ENCODE measurements at places on chromosomes 2 and 18.

GRCh38 chr2:26807788-26808460 lies 22.1 kb downstream of the CENPA start:
- DNase-seq, result peak; percentile 34

DNA sequence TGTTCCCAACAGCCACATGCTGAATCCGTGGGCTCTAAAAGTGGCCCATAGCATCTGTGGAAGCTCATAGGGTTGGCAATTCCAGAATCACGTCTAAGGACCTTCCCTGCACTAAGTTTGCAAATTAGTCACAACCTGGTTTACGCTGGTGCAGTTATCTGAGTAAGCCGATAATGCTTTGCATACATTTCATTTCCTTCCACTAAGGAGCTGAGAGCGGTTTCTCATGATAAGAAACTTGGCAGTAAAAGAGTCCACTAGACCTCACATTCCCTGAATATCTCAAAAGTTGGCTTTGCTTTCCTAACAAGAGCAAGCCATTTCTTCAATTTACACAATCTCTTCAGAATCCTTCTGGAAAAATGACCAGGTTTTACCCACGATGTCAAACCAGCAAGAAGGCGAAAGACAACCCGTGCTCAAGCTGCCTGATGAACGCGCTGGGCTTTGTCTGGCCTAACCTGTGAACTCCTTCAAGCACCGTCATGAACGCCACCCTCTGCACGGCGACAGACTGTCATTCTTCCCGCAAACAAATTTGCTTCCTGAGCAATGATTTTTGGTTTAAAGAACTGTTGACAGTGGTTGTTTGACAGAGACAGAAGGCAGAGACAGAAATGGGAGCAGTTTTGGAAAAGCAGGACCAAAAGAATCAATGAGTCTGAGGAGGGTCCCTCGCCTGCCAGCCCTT lies 73.0 kb upstream of the COPS8 start:
- no peak for DNase-seq

- DNase-seq, result peak; percentile 22
These were observed 121.1 kb downstream of the ACOXL start for GRCh38 chr2:110853516-110853915.

DNA sequence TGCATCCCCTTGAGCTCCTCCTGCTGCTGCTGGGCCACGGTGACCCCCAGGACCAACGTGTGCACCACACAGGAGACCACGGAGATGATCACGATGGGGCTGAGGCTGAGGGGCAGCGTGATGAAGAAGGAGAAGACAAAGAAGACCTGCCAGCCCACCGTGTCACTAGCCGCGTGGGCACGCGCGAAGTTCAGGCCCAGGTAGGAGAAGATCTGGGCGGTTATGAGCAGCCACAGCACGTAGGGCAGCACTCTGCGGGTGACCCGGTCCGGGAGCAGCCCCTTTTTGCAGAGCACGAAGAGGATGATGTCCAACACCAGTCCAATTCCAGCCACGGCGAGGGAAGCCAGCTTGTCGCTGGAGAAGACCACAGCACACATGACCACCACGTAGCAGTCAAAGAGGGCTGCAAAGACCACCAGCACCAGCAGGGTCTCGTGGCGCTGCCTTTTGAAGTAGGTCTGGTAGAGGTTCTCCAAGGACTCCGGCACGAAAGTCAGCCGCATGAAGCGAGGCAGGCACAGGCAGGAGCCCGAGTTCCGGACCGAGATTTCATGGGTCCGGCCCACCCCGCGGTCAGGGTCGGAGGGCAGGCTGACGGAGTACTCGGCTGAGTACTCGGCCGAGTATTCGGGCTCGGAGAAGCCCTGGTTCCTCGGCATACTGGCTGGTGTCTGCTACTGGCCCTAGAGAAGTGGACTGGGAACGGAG lies 1.6 kb downstream of the ADCY3 start:
- no peak for DNase-seq

GRCh38 chr2:67340133-67341011 lies 56.8 kb upstream of the ETAA1 start:
- DNase-seq, result no peak

DNA sequence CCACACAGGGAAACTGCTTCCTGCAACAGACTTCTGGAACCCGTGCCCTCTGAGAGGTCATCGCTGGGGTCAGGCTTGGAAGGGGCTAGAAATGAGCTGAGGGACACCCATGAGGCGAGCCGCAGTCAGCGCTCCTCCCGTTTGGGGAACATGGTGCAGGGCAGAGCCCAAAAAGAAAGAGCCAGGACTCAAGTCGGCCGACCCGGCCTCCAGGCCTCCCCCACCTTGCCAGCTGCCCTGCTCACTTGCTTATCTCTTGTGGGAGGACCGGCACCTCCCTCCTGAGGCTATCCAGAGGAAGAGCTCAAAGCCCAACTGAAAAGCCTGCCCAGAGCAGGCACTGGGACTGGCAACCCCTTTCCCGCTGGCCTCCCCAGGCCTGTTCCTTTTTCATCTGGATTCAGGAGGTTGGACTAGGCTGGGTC lies 43.6 kb downstream of the SCTR start:
- no peak for DNase-seq

DNA sequence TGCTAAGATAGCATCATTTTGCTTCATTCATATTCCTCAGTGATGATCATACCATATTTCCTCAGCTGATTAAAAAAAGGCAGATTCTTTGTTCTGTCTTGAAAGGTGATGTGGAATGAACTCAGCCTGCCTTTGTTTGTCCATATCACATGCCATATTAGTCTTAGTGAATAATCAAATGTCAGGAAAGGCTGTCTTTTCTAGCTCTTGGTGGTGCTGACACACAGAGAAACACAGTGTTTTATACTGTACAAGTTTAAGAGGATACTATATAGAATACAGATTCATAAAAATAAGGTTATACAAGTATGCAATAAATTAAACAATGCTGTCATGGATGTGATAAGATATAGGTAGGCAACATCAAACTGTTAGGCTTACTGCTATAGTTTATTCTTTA lies 97.1 kb upstream of the FAM98A start:
- DNase-seq, result no peak

- DNase-seq, result no peak
These were observed 86.3 kb upstream of the LGALSL start for GRCh38 chr2:64367444-64368232.

DNA sequence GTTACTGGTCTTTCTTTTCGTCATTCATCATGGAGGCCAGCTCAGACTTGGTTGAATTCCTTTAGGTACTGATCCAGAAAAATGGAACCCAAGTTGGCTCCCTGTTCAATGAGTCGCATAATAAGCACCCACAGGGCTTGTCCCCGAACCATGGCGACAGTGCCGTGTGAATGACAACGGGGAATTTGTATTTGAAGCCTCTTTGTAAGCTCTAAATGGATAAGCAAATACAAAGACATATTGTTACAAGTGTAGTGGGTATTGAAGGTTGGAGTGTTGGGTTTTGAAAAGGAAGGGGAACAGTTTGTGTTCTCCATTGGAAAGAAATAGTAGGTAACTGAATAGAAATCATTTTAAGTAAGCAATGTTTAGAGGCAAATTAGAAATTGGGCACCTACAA lies 288.9 kb downstream of the SLC4A3 start:
- DNase-seq, result peak; percentile 42

DNA sequence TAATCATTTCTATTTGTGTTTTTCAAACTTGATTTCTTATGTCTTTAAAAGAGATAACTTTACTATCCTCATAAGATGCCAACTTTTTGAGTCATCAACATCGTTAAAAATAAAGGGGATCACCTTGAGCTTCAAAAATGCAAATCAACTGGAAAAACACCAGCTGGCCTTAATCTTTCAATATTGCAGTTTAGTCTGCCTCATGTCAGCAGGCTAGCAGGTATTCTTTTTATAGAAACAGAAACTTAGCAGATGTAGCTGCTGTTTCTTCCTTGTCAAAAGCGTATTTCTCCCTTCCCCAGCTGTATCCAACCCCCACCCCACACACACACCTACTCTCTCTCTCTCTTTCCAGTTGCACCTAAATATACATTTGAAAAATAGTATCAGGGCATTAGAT lies 154.1 kb upstream of the ZNF804A start:
- peak; percentile 3 for DNase-seq

- DNase-seq, result no peak
These were observed 94.1 kb upstream of the ST8SIA3 start for GRCh38 chr18:57258131-57258777.

- no peak for DNase-seq
These were observed 21.6 kb downstream of the AQP12A start for GRCh38 chr2:240713071-240713927.

Data from kidney tubule cell (primary cell).